A549 treated with Hydrocortisone at 1 μM for 4 hours (cell line): ENCODE measurements at places on chromosomes 1 and 21. TPM values are rescaled to one million over a fixed set of nuclear protein-coding genes. Genes with fewer than 3 reads are reported as not detected.

The ETV3L gene
- total RNA-seq, result not detected in 5 replicates

The CFHR2 gene
- not detected in 5 replicates for total RNA-seq

The INSRR gene
- total RNA-seq, result not detected in 5 replicates

The PIP5K1A gene
- total RNA-seq, result 49.5 to 70.6 TPM (median 50.8 TPM) in 5 replicates

The ST7L gene
- 11.0 to 13.0 TPM (median 11.9 TPM) in 5 replicates for total RNA-seq
